ENCODE measurements at places on chromosomes 7 and 10.

GRCh38 chr7:120442838-120443237 lies 169.9 kb downstream of the KCND2 start:
- no peak for DNase-seq

- no peak for DNase-seq
Observed at GRCh38 chr7:101818287-101819071, 1.1 kb downstream of the CUX1 start.

DNA sequence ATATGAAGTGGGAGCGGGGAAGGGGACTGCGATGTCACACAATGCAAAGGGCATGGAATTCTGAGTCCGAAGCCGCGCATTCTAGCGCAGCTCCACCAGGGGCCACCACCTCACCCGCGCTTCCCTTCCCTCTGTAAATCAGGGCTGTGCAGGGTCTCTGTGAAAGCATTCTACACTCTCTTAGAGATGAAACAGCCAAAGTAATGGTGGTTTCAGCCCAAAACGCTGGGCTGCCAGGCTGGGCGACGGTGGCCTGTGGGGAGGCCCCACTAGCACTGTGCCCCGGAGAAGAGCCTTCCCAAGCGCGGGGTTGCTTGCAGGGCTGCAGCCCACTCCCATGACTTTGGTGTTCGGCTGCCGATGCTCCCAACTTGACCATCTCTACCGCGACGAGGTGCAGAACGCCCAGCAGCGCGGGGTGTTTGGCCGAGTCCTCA lies 11.4 kb downstream of the ATG9B start:
- no peak for DNase-seq

DNA sequence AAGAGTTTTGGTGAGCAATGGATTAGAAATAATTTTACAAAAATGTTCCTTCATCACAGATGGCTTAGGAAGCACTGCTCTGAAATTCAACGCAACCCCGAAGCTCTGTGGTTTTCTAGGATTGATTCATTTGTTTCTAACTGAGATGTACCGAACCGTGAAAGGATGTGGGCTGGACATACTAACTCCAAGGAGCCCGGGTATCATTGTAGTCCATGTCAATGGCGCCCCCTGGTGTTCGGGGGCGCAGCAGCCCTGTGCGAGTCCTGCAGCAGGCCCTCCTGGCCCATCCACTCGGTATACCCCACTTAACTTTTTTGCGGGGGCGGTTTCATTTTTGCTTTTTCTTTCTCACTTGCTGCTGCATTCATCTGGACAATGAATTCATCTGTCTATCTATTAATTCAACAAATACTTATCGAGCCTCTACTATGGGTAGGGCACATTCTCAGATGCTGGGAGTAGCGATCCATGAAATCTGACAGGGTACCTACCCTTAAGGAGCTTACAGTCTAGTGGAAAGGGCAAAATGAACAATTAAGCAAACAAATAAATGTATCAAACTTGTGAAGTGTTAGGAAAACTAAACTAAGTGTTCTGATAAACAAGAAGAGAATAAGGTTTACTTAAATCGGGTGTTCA lies 25.2 kb upstream of the ITPRID1 start:
- DNase-seq: no peak

GRCh38 chr10:43204042-43204942 lies 62.6 kb downstream of the RASGEF1A start:
- DNase-seq: peak; percentile 20

DNA sequence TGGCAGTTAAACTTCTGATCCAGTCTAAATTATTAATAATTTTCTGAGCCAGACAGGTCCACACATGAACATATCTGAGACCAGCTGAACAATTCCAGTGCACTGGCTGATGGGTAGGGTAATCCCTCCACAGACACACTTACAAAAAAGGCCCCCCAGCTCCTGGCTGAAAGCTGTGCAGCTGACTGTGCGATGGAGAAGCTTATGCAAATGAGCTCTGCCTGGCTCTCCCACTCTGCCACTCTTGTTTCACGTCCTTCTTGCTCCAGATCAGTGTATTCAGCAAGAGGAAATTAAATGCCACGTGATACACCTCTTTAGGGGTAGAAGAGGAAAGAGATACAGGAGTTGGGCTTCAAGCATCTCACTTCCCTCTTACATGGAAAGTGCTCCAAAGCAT lies 76.4 kb upstream of the FEZF1 start:
- DNase-seq: no peak

- DNase-seq: no peak
Observed at GRCh38 chr10:120426306-120426705, 30.7 kb upstream of the PLPP4 start.

DNA sequence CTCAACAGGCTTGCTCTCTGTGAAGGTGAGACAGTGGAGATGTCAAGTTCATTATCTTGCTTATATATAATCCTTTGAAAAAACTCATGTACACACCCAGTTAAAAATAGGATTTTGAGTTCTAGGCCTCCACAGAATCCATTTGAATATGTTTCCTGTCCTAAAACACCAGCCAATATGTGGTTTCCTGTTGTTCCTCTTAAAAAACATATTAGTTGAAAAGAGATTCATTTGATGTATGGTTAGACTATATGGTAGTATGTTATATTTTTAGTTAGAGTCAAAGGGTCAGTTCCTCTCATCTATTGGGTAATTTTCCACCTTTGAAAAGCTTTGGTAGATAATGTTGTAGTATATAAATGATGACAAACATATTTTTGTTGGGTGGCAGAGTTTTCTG lies 16.0 kb downstream of the PPP1R9A start:
- no peak for DNase-seq

DNA sequence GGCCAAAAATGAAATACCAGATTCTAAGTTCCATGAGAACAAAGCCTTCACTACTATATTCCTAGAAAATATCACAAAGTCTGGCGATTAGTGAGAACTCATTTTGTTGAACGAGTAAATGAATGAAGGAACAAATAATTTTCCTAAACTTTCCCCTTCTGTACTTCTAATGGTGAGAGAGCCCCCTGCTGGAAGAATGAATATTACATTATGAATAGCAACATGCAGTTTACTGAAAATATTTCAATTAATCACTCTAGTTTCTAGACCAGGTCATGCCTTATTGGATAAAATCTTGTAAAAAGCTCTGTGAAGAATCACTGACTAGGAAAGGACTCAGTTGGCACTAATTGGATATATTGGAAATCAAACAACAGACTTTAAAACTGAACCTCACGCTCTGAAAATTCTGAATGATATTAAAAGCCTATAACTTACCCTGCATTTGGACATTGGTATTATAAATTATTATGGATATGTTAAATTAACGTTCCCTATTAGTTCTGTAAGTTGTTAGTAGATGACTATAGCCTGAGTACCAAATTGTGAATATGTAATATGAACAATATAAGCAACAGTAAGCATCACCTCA lies 32.4 kb upstream of the MTPN start:
- DNase-seq: no peak

GRCh38 chr10:120641695-120642094 lies 184.7 kb downstream of the PLPP4 start:
- DNase-seq: no peak

DNA sequence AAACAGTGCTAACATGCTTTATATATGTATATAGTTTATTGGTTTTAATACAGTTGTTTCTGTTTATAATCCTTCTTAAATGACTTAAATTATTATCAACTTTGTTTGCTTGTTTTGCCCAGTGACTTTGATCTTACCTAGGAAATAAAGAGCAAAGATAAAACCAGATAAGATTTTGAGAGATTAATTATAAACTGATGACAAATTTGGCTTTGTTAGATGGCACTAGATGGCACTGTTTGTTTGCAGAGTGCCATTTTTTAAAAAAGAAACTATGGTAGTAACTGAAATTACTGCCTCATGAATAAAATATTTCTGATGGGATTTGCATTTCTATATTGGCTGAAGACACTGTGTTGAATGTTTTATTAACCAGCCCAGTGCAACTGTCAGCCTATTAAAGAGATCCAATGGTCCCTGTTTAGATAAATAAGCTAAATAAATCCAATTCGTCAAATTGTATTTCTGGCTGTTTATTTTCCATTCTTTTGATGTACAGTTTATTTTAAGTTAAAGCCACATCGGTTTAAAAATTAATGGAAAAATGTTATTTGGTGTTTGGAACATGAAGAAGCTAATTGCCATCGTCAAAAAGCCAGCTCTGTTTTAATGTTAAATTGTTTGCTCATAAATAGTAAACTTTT lies 28.7 kb downstream of the VTI1A start:
- no peak for DNase-seq

- DNase-seq: no peak
Observed at GRCh38 chr10:71467161-71467560, 70.4 kb downstream of the CDH23 start.

DNA sequence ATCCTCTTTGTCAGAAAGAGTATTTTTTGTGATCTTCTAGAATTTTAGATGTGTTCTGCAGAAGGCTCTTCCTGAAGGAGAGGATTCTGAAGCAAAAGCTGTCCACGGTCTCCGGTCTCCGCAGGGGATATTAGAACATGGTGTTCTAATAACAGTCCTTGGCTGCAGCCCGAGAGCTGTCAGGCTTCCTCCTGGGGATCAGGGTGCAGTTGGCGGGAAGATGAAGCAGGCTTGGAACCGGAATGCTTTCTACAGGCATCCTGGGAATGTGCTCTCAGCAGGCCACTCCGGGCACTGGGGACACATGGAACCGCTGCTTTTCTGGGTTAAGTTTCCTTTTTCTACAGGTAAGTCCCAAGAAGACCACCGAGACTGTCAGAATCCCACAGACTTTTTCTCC lies 118.6 kb upstream of the PARD3 start:
- no peak for DNase-seq

GRCh38 chr10:129745186-129745750 lies 218.8 kb downstream of the EBF3 start:
- DNase-seq: no peak

DNA sequence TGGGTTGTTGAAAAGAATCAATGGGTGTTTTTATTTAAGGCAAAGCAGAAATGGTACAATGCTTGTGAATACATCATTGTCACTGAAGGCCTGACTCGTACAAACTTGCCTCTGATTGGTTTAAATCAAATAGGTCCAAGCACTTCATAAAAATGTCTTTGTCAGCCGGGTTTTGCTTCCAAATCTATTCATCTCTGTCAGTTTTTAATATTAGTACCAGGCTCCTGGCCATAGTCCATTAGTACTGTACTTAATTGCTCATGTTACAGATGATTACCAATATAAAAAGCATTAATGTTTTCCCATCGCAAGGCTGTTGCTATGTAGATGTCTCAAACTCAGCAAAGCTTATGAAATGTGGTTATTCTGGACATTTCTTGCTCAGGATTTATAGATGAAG lies 171.9 kb downstream of the ARID5B start:
- no peak for DNase-seq

DNA sequence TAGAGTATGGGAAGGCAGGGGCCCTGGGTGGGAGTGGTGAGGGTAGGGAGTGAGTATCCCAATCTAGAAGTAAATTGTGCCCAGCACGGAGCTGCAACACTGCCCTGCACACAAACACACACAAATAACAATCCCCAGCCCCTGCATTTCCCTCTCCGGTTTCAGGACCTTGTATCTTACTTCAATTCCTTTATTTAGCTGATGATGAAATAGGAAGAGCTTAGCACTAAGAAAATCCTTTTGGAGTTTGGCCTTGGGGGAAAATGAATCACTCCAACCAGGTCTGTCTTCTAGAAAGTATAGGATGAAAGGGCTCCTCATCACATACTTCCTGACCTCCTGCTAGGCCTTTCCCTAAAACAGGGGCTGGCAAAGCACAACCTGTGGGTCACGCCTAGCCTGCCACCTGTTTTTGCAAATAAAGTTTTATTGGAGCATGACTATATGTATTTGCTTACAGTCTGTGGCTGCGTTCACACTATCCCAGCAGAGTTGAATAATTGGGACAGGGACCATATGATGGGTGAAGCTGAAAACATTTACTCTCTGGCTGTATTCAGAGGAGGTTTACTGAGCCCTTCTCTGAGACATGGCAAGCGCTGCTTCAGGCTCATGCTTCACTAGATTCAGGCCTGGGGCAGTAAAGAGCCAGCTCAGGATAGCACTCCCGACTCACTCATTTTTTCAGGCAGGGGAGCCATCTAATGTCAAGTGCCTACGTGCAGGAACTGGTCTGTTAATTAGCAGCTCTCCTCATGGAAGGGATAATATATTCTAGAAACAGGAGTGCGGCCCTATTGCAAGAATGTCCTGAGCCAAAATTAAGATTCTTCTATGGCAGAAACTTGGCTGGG lies 111.0 kb downstream of the EGFR start:
- DNase-seq: no peak

DNA sequence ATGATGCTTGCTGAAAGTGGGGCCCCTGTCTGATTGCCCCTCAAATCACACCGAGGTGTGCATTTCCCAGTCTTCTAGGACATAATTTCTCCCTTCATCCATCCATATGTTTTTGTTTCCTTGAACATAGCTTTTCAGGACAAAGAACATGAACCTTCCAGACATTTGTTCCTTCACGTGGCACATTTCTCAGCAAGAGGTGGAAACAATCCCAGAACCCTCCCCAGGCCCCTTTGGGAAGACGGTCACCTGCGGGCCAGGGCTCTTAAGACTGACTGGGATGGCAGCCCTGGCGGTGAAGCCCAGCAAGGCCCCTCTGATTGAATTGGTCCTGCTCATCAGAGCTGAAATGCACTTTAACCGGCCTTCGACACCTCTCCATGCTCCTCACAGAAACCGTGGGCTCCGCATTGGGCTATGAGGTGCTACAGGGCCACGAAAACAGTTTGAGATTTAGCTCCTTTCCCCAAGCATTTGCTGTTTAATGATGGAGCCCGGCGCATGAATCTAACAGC lies 522.5 kb upstream of the DPP6 start:
- no peak for DNase-seq

DNA sequence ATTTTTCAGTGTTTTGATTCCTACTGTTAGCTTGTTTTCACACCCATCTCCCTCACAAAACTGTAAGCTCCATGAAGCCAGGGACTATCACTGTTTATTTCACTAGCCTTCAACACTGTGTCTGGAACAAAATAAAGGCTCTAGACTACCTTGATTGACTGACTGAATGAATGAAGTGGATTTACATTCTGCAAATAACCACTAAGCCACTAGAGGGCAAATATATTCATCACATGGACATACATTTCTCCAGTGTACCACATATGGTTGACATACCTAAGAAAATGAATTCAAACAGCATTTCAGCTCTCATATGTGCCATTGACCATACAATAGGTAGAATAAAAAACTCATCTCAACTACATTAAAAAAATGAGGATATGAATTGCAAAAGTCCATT lies 185.9 kb downstream of the RAB11FIP2 start:
- DNase-seq: no peak

GRCh38 chr7:124722292-124722691 lies 43.3 kb downstream of the GPR37 start:
- no peak for DNase-seq

GRCh38 chr10:97018251-97019212 lies 167.2 kb downstream of the SLIT1 start:
- DNase-seq: no peak
